ENCODE measurements at places on chromosomes 7 and 10.

DNA sequence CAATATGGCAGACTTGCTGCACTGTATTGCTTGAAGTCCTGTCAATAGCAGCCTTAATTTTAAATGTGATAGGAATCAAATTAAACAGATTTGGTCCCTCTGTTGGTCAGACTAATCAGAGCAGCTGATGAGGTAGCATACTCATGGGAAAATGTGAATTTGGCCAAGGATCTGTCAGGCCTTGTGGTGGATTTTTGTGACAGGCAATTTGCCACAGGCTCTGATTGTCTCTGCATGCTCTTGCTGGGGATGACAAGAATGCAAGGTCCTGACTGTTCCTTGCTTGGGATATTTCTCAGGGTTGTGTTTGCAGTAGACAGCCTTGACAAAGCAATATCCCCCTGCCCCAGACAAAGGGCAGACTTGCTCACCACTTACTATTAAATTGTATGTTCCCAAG, 41.5 kb upstream of the GARS1 start:
- no peak for DNase-seq

DNA sequence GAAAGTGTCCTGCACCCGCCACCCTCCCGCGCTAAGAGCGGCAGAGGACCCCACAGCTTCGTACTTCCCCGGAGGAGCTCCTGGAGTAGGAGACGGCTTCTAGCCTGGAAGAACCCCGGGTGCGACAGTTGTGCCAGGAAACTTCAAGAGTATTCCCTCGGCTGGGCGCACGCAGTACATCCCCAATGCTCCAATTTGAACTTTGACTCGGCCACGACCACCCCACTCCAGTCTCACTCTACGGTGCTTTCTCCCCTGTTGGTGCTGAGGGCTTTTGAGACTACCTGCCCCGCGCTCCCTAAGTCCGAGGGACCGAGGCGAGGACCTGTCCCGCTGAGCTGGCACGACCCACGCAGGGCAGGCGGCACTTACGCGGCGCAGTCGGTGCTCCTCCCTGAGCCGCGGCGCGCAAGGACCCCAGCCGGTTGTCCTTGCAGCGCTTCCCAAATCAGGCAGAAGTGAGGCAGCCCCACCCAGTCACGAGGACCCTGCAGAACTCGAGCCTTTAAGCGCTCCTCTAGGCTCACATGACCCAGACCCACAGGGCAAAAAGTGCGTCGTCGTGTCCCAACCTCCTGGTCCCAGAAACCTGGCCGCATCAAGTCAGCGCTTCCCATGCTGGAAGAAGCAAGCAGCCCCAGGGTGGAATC, at the start of gene CPVL:
Gene CPVL, minus strand, starts transcription at position 481 of the 650 bp plus-strand sequence. CDS start 25,476 bp downstream, outside the sequence.
- no peak for DNase-seq

DNA sequence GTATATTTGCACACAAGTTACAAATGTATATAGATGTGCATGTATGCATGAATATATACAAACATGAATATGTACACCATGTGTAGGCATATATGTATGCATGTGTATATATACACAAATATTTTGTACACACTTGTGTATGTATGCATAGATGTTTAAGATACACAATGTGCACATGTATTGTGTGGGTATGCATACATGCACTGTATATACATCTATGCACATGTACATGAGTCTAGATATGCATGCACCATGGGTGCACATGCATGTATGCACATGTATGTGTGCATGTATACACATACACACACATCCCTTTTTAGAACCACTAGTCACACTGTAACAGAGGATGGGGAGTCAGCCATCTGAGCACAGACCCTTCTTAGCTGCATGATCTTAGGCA, 249.4 kb downstream of the COBL start:
- no peak for DNase-seq

DNA sequence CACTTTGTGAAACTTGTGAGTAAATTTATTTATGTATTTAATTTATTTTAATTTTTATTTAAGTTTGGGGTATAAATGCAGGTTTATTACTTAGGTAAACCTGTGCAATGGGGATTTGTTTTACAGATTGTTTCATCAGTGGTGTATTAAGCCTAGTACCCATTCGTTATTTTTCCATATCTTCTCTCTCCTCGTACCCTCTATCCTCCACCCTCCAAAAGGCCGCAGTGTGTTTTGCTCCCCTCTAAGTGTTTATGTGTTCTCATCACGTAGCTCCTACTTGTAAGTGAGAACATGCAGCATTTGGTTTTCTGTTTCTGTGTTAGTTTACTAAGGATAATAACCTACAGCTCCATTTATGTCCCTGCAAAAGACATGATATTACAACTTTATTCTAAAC, 145.4 kb upstream of the SMIM30 start:
- no peak for DNase-seq

DNA sequence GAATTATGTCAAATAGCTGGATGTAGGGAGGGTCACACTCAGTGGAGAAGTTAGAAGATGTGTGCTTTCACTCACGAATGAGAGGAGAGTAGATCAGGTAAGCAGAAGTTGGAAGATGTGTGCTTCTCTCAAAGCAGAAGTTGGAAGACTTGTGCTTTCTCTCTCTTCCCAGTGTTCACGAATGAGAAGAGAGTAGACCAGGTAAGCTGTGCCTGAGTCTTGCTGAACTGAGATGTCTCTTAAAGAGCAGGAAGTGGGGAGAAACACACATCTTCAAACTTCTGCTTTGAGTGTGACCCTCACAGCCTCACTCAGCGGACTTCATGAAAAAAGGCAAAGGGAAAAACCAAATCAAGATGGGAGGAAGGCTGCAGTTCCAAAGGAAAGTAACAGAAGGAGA, 7.0 kb upstream of the TMEM243 start:
- no peak for DNase-seq

DNA sequence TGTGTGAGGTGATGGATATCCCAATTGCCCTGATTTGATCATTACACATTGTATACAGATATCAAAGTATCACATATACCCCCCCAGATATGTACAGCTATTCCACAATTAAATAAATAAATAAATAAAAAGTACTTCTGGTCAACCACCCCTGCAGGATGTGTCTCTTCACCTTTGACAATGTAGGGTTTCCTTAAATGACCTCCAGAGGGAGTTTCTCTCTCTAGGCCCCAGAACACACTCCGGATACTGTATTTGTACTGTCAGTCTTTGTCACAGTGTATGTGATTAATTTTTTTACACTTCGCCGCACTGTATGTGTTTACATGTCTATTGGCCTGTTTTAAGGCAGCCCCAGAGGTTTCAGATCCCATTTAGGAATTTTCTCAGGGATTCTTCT, 123.6 kb downstream of the ADCYAP1R1 start:
- DNase-seq = no peak

DNA sequence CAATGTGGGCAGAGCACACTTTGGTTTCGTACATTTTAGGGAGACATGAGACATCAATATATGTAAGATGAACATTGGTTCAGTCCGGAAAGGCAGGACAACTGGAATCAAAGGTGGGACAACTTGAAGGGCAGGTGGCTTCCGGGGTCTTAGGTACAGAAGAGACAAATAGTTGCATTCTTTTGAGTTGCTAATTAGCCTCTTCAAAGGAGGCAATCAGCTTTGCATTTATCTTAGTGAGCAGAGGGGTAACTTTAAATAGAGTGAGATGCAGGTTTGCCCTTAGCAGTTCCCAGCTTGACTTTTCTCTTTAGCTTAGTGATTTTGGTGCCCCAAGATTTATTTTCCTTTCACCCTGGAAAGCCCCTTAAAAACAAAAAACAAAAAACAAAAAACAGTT, 21.3 kb downstream of the ZNF487 start:
- no peak for DNase-seq

- DNase-seq = no peak
Measured at GRCh38 chr7:101173752-101174244, 6.3 kb downstream of the NAT16 start.

DNA sequence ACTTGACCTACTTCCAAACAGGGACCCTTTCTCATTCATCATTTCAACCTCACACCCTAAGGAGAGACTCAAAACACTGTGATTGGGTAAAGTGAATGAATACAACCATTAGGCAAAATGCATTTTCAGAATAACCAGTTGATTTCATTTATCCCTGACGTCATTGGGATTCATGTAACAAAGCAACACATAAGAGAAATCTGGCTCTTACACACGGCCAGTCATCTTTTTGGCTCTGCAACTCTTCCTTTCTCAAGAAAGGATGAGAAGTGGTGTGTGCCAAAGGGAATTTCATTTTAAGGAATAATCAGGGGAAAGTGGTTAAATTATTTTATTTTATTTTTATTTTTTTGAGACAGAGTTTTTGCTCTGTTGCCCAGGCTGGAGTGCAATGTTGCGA, 83.1 kb downstream of the CPVL start:
- no peak for DNase-seq

DNA sequence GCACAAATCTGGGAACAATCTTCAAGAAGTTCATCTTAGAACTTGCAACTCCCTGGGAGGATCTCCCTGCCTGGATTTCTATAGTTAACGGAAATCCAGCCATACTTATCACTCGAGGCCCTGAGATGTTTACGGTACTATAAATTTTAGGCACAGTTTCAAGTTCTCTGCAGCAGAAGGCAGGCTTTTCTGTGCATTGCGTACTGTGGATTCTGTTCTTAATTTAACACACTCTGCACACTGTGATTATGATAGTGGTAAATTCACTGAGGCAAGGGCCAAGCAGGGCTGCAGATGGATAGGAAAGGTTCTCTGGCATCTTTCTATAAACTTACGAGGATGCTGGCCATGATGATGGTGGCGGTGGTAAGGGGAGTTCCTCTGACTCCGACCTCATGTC, 10.6 kb downstream of the INHBA start:
- no peak for DNase-seq

DNA sequence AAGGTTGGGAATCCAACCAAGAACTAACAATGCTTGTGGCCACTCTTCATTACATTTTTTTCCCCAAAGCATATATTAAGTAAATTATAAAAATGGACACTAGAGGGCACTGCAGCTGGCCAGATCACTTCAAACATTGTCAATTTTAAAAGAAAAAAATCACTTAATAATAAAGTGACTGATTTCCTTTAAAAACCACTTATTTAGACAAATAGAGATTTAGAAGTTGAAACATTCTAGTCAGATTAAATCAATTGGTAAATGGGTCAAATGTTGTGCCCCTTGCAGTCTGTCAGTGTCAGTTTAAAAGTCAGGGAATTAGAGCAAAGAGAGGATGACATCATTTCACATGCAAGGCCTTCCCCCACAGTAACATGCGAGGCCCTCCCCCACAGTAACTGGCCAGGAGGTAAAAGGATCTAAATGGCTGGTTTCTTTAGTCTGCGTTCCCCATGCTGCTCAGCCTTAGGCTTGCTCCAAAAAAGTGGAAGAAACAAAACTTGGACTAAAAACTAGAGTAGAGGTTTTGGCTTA, 177.9 kb downstream of the SKAP2 start:
- no peak for DNase-seq

GRCh38 chr10:80468002-80468401, 13.9 kb downstream of the TSPAN14 start:
- no peak for DNase-seq

DNA sequence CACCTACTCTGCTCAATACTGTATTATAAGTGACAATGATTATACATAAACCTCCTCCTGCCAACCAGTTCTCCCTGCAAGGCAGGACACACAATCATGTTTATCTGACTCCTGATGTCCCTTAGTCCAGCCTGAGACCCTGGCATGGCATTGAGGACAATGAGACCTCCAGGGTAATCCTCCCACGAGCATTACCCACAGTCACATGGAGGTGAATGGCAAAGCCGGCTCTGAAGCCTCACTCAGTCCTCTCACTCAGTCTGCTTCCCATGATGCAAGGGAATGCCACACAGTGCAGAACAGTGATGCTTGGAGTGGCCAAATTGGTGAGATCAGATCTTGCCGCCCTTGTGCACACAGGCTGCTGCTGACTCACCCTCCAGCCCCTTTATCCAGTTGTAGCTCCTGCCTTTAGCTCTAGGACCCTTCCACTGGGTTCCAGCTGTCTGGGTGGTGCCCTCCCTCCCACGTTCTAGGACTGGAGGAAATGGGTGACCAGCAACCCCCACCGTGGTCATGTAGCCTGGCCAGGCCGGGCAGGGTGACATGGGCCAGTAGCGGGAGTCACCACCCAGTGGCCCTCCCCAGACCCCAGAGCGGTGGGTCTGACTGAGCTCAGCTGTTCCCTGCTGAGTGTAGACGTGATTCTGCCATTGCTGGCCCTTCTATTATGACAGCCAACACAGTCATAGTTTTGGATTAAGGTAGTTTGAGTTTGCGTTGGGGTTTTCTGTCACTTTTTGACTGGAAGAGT, 5.5 kb upstream of the ADCY1 start:
- DNase-seq = no peak

DNA sequence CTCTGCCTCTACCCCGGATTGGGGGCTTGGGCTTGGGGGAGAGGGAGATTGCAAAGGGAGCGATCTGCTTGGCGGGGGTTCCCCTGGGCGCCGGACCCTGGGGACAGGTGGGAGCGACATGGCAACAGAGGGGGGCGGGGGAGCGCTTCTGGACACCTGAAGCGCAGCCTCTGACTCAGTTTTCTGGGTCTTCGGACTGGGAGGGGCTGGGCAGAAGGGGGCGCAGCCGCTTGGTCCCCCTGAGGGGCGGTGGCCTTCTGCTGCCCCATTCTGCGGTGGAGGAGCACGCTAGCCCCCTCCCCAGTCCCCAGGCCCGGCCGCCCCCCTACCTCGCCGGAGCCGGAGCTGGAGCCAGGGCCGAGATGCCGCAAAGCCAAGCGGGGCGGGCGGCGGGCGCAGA, 380 bp downstream of the NAT16 start:
- DNase-seq = no peak

DNA sequence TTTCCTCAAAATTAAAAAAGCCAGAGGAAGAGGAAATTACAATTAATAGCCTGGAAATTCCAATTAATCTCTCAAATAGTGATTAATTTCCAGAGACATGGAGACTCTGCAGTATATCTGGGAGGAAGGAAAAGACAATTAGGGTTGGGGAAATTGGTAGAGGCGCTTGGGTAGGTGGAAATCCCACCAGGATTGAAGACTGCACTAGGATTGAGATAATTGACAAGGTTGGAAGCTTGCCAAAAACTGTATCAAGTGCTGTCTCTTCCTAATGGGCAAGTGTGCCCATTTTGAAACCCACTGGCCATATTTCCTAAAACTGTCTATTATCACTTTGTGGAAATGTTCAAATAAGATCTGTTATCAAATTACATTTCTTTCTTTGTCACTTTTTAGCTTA, 21.6 kb downstream of the CHN2 start:
- no peak for DNase-seq

- no peak for DNase-seq
Measured at GRCh38 chr7:139899328-139899955, 70.4 kb downstream of the TBXAS1 start.

DNA sequence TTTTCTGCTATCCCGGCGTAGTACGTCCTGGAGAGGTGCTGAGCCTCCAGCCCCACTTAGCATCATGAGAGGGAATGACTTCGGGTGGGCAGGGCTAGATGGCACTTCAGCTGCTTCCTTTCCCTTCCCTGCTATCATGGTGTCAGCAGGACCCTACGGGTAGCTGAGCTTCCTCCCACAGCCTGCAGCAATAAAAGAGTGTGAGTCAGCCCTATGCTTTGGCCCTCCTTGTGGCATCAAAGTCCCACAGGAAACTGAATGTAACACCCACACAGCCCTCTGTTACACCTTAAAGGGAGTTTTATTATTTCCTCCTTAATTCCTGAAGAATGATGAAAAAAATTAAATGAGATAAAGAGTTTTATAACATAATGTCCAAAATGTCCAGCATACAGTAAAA, 458.1 kb downstream of the RPS24 start:
- no peak for DNase-seq

Measured in activated CD8-positive, alpha-beta memory T cell treated with anti-CD3 and anti-CD28 coated beads for 4 hours (primary cell).